ENCODE measurements at places on chromosomes 2 and 18.

- H3K27ac ChIP-seq, result no peak overlapping the region
- peak overlapping the region; percentile 68 for H3K4me3 ChIP-seq
- peaks cover 12% of the 10 kb centered on the region for H3K4me1 ChIP-seq
- H3K36me3 ChIP-seq, result no peaks in the 10 kb centered on the region
- peaks cover 63% of the 10 kb centered on the region for H3K27me3 ChIP-seq
These were observed 599 bp downstream of the ADAM23 start for GRCh38 chr2:206443735-206444527.

GRCh38 chr18:40272630-40273231 is 1682.3 kb upstream of the PIK3C3 start:
- H3K27ac ChIP-seq, result no peak overlapping the region
- DNase-seq, result no peak
- no peak overlapping the region for H3K4me3 ChIP-seq
- no peaks in the 10 kb centered on the region for H3K27me3 ChIP-seq

- no peak overlapping the region for H3K4me3 ChIP-seq
- H3K27me3 ChIP-seq, result no peaks in the 10 kb centered on the region
- no peak for DNase-seq
- H3K36me3 ChIP-seq, result no peaks in the 10 kb centered on the region
- no peak overlapping the region for H3K27ac ChIP-seq
These were observed 17.0 kb upstream of the DNER start for GRCh38 chr2:229731363-229731762.

DNA sequence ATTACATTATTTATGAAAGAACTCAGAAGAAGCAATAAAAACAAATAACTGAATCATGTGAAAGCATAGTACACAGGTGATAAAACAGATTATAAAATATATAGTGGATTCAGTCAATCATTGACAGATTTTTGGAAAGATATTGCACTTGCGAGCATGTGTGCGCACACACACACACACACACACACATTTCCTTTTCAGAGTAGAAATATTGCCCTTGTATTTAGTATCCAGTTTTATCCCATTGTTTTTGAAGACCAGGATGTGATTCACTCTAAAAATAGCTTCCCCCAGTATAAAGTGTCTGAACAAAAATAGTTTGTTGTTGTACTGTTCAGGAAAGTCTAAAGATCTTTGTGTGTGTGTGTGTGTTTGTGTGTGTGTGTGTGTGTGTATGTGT is 145.5 kb downstream of the CALCRL start:
- DNase-seq, result no peak
- no peak overlapping the region for H3K4me3 ChIP-seq
- H3K4me1 ChIP-seq, result no peaks in the 10 kb centered on the region
- H3K36me3 ChIP-seq, result no peaks in the 10 kb centered on the region

- DNase-seq, result no peak
- H3K4me3 ChIP-seq, result no peak overlapping the region
- peaks cover 4% of the 10 kb centered on the region for H3K27me3 ChIP-seq
- no peak overlapping the region for H3K27ac ChIP-seq
These were observed 232.0 kb downstream of the ANAPC1 start for GRCh38 chr2:111652038-111652437.

DNA sequence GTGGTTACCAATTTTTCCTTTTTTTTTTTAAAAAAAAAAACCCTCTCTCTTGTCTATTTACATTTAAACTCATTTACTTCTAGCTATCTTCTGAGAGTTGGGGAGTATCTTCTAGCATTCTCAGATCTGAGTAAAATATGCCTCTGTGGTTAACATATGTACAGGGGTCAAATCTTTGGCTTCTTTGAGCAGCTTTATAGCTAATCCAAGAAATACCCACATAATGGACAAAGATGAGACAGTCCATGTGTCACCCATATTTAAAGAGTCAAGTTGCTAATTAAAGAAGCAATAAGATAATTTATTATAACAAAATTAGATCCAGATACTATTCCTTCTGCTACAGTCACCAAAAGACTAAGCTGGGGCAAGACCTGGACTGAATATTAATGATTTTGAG is 139.0 kb upstream of the HNRNPA3 start:
- no peaks in the 10 kb centered on the region for H3K36me3 ChIP-seq
- no peaks in the 10 kb centered on the region for H3K4me1 ChIP-seq
- H3K27ac ChIP-seq, result no peak overlapping the region
- peaks cover 2% of the 10 kb centered on the region for H3K27me3 ChIP-seq

DNA sequence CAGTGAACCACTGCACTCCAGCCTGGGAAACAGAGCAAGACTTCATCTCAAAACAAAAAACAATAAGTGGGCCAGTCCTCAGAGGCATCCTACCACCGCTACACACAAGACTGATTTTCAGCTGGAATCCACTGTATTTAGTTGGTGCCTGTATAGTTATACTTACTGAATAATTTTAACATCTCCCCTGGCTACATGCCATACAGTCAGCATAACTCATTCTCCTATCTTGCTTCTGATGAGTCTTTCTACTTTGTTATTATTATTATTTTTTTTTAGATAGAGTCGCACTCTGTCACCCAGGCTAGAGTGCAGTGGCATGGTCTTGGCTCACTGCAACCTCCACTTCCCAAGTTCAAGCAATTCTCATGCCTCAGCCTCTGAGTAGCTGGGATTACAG is 19.9 kb upstream of the CAB39 start:
- DNase-seq, result no peak
- H3K27ac ChIP-seq, result no peak overlapping the region
- peaks cover 27% of the 10 kb centered on the region for H3K4me1 ChIP-seq
- H3K4me3 ChIP-seq, result no peak overlapping the region

DNA sequence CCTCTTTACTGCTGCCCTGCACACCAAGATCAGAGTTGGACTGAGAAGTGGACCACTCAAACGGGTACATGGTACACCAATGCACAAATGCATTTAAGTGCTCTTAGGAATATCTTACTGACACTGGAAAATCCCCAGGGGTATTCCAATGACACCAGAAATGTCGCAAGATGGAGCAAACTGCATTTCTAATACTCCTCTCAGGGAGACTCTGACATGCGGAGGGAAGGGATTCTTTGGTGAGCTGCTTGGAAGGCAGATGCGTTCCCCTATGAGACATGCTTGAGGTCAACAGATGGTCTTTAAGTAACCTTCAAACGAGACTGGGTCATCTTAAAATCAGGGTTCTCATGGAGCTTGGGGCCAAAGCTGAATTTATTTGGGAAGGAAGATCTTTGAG is 521.8 kb upstream of the TCF4 start:
- peaks cover 3% of the 10 kb centered on the region for H3K4me1 ChIP-seq
- H3K4me3 ChIP-seq, result no peak overlapping the region
- H3K36me3 ChIP-seq, result no peaks in the 10 kb centered on the region

- H3K4me1 ChIP-seq, result no peaks in the 10 kb centered on the region
- no peak for DNase-seq
- no peaks in the 10 kb centered on the region for H3K27me3 ChIP-seq
- H3K27ac ChIP-seq, result no peak overlapping the region
- H3K4me3 ChIP-seq, result no peak overlapping the region
These were observed 263.9 kb downstream of the LTBP1 start for GRCh38 chr2:33210626-33211025.

GRCh38 chr2:37453027-37453426 is 108.6 kb downstream of the QPCT start:
- H3K27ac ChIP-seq, result peak overlapping the region; percentile 78
- DNase-seq, result no peak
- peaks cover 40% of the 10 kb centered on the region for H3K4me1 ChIP-seq

GRCh38 chr2:197273485-197273884 is 37.1 kb downstream of the ANKRD44 start:
- H3K4me3 ChIP-seq, result no peak overlapping the region
- peak overlapping the region; percentile 77 for H3K27ac ChIP-seq
- no peaks in the 10 kb centered on the region for H3K27me3 ChIP-seq
- peaks cover 74% of the 10 kb centered on the region for H3K4me1 ChIP-seq
- peaks cover 39% of the 10 kb centered on the region for H3K36me3 ChIP-seq

DNA sequence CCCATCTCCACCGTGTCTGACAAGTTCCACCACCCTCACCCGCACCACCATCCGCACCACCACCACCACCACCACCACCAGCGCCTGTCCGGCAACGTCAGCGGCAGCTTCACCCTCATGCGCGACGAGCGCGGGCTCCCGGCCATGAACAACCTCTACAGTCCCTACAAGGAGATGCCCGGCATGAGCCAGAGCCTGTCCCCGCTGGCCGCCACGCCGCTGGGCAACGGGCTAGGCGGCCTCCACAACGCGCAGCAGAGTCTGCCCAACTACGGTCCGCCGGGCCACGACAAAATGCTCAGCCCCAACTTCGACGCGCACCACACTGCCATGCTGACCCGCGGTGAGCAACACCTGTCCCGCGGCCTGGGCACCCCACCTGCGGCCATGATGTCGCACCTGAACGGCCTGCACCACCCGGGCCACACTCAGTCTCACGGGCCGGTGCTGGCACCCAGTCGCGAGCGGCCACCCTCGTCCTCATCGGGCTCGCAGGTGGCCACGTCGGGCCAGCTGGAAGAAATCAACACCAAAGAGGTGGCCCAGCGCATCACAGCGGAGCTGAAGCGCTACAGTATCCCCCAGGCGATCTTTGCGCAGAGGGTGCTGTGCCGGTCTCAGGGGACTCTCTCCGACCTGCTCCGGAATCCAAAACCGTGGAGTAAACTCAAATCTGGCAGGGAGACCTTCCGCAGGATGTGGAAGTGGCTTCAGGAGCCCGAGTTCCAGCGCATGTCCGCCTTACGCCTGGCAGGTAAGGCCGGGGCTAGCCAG is 1.2 kb downstream of the ONECUT2 start:
- peaks cover 4% of the 10 kb centered on the region for H3K36me3 ChIP-seq
- peaks cover 82% of the 10 kb centered on the region for H3K27me3 ChIP-seq
- H3K4me3 ChIP-seq, result peak overlapping the region; percentile 62
- peak overlapping the region; percentile 20 for H3K27ac ChIP-seq
- no peak for DNase-seq

DNA sequence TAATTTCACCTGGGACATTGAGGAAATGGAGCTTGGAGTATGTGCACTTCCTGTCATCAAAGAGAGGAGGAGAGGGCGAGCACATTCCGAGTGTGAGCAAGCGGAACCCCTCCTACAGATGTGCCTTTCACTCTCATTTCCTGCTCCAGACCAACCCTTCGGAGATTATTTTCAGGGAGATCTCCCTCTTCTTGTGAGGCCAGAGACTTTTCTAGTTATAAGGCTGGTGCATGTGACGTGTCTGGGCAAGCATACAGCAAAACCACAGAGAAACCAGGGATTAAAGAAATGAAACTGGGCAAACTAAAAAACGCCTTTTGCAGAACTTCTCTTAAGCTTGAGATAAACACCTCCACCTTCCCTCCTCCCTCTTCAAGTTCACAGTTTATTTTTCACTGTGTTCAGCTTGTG is 409.2 kb upstream of the TCF4 start:
- H3K4me3 ChIP-seq, result no peak overlapping the region
- no peaks in the 10 kb centered on the region for H3K27me3 ChIP-seq
- no peaks in the 10 kb centered on the region for H3K4me1 ChIP-seq
- no peak for DNase-seq

- H3K27me3 ChIP-seq, result no peaks in the 10 kb centered on the region
- H3K36me3 ChIP-seq, result no peaks in the 10 kb centered on the region
- H3K4me1 ChIP-seq, result no peaks in the 10 kb centered on the region
These were observed 482.0 kb downstream of the BCL11A start for GRCh38 chr2:60071490-60071831.

GRCh38 chr18:30451981-30452380 is 590.6 kb downstream of the DSC3 start:
- DNase-seq, result no peak
- no peaks in the 10 kb centered on the region for H3K4me1 ChIP-seq
- H3K27ac ChIP-seq, result no peak overlapping the region
- no peak overlapping the region for H3K4me3 ChIP-seq
- H3K27me3 ChIP-seq, result no peaks in the 10 kb centered on the region
- no peaks in the 10 kb centered on the region for H3K36me3 ChIP-seq

- no peak overlapping the region for H3K4me3 ChIP-seq
- H3K4me1 ChIP-seq, result no peaks in the 10 kb centered on the region
- H3K27ac ChIP-seq, result no peak overlapping the region
These were observed 179.3 kb downstream of the FIGN start for GRCh38 chr2:163556511-163556910.

DNA sequence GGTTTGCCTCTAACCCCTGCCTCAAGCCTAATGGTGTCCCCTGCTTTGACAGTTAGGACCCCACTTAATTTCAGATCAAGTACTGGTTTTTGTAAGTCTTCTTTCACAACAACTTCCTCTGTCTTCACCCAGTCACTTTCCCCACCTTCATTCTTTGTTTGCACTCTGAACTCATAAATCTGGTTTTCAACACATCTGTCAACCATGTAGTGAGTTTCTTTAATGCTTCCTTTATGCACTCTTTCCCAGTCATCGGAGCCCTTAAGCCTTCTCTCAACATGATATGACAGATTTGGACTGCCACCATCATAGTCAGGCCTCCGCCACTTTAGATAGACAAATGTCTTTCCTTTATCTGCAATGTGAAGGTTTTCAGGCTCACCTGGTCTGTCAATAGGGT is 109.1 kb downstream of the PLEKHA3 start:
- no peaks in the 10 kb centered on the region for H3K4me1 ChIP-seq
- no peak overlapping the region for H3K4me3 ChIP-seq
- no peak overlapping the region for H3K27ac ChIP-seq
- no peak for DNase-seq

DNA sequence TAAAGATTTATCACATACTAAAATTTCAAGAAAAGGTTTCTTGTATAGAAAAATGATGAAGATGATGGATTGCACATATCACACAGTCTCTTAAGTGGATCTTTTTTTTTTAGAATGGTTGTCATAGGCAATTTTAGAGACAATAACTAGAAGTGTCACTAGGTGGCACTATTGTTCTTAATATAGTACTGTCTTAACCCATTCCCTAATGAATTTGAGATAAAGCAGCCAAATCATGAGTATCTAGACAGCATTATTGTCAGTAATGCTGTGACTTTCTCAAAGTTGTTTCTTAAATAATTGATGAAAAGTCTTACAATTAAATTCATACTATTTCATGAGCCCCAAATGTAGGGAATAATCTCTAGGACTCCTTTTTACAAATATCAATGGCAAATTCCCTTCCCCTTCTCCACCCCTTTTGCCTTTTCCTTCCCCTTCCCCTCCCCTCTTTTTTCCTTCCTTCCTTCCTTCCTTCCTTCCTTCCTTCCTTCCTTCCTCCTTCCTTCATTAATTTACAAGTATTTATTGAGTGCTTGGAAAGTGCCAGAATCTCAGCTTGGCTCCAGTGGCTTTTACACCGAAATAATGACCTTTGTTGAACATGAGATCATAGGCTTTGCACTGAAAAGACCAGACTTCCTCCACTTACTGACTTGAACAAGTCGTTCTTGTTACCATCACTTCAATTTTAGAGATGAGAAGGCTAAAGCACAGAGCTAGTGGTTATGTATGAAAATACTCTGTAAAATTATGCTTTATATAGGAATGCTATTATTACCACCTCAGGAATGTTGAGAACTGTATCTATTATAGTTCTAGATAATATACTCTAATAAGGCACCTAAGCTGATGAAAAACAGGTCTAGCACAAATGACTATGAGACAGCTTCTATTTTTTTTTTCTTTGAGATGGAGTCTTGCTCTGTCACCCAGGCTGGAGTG is 19.8 kb downstream of the MYL12B start:
- no peak for DNase-seq
- H3K27me3 ChIP-seq, result no peaks in the 10 kb centered on the region
- H3K4me3 ChIP-seq, result no peak overlapping the region
- H3K4me1 ChIP-seq, result peaks cover 9% of the 10 kb centered on the region
- H3K36me3 ChIP-seq, result peaks cover 7% of the 10 kb centered on the region
- no peak overlapping the region for H3K27ac ChIP-seq

GRCh38 chr2:207045531-207045930 is 106.2 kb downstream of the CPO start:
- H3K27me3 ChIP-seq, result peaks cover 6% of the 10 kb centered on the region
- H3K4me3 ChIP-seq, result no peak overlapping the region
- peaks cover 7% of the 10 kb centered on the region for H3K4me1 ChIP-seq
- H3K36me3 ChIP-seq, result no peaks in the 10 kb centered on the region
- DNase-seq, result no peak
- H3K27ac ChIP-seq, result no peak overlapping the region

- peak overlapping the region; percentile 77 for H3K27ac ChIP-seq
- peaks cover 4% of the 10 kb centered on the region for H3K36me3 ChIP-seq
- no peak overlapping the region for H3K4me3 ChIP-seq
- DNase-seq, result peak; percentile 18
- H3K27me3 ChIP-seq, result no peaks in the 10 kb centered on the region
These were observed 561.0 kb downstream of the ARHGAP15 start for GRCh38 chr2:143690235-143690634.

Data from activated CD8-positive, alpha-beta T cell treated with anti-CD3 and anti-CD28 coated beads for 36 hours (primary cell).